MCF 10A (cell line): ENCODE measurements at places on chromosomes 7 and 10.

DNA sequence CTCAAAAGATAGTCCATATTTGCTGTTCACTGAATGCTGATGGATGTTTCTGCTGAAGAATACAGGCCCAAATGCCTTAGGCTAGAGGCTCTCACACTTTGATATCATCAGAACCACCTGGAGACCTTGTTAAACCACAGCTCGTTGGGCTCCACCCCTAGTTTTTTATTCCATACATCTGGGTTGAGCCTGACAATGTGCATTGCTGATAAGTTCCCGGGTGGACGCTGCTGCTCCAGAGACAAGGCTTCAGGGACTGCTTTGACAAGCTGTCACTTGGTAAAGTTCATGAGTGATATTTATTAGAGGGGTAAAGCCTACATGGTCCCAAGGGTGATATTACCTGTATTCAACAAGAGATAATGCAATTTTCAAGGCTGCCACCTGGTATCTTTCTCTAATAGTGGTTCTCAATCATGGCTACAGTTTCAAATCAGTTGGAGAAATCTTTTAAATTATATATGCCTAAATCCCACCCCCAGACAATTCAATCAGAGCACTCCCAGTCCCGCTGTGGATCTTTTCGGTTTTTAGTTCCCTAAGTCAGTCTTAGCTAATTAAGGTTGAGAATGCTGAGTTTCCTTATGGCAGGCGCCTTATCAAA is 107.1 kb upstream of the GSDME start:
- DNase-seq = no peak
- no peak overlapping the region for H3K4me3 ChIP-seq
- no peak overlapping the region for H3K27ac ChIP-seq

DNA sequence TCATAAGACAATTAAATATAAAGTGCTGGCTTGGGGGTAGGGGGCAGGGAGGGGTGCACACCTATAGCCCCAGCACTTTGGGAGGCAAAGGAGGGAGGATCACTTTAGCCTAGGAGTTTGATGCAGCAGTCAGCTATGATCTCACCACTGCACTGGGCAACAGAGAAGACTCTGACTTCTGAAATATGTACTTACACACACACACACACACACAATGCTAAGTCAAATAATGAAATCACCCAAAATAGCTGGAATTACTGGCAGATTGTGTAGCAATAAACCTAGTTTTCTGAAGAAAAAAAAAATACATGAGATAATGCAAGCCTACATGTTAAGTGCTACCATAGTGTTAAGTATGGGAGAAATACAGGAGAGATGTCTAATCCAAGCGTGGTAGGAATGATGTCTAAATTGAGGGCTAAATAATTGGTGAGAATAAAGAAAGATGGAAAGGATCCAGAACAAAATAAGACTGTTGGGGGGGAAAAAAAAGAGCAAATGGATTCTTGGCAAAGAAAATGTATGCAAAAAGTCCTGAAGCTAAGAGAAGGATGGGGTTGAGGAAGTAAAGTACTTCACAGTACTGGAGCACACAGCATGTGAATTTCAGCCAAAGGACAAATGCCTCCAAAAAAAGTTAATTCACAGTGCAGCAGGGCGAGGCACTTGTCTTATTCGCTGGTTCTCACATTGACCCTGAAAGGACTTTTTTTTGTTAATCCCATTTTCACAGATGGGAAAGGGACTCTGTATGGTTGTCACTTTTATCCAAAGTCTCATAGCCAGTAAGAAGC is 73.9 kb downstream of the IGF2BP3 start:
- H3K27ac ChIP-seq = no peak overlapping the region
- DNase-seq = no peak
- H3K36me3 ChIP-seq = no peaks in the 10 kb centered on the region
- H3K27me3 ChIP-seq = no peaks in the 10 kb centered on the region

GRCh38 chr7:34501156-34501555 is 156.9 kb upstream of the NPSR1 start:
- no peak for DNase-seq
- no peak overlapping the region for H3K27ac ChIP-seq
- H3K4me1 ChIP-seq = no peaks in the 10 kb centered on the region

- H3K36me3 ChIP-seq = no peaks in the 10 kb centered on the region
- peaks cover 3% of the 10 kb centered on the region for H3K4me1 ChIP-seq
- H3K4me3 ChIP-seq = no peak overlapping the region
- DNase-seq = no peak
Observed at GRCh38 chr10:126129026-126129425, 232.7 kb downstream of the FANK1 start.

DNA sequence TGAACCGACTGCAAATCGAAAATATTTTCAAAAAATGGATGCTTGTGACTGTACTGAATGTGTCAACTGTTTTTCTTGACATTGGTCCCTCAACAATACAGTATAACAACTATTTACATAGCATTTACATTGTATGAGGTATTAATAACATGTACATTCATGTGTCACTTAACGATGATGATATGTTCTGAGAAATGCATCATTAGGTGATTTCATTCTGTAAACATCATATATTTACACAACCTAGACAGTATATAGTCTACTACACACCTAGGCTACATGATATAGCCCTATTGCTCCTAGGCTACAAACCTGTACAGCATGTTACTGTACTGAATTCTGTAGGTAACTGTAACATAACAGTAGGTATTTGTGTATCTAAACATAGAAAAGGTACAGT is 39.7 kb downstream of the SIRT1 start:
- H3K4me1 ChIP-seq = no peaks in the 10 kb centered on the region
- H3K36me3 ChIP-seq = peaks cover 46% of the 10 kb centered on the region
- no peak overlapping the region for H3K27ac ChIP-seq
- H3K27me3 ChIP-seq = no peaks in the 10 kb centered on the region
- DNase-seq = no peak

- no peak overlapping the region for H3K4me3 ChIP-seq
- no peaks in the 10 kb centered on the region for H3K36me3 ChIP-seq
- H3K4me1 ChIP-seq = no peaks in the 10 kb centered on the region
- DNase-seq = peak; percentile 36
Observed at GRCh38 chr10:95728526-95728925, 27.4 kb upstream of the ENTPD1 start.

DNA sequence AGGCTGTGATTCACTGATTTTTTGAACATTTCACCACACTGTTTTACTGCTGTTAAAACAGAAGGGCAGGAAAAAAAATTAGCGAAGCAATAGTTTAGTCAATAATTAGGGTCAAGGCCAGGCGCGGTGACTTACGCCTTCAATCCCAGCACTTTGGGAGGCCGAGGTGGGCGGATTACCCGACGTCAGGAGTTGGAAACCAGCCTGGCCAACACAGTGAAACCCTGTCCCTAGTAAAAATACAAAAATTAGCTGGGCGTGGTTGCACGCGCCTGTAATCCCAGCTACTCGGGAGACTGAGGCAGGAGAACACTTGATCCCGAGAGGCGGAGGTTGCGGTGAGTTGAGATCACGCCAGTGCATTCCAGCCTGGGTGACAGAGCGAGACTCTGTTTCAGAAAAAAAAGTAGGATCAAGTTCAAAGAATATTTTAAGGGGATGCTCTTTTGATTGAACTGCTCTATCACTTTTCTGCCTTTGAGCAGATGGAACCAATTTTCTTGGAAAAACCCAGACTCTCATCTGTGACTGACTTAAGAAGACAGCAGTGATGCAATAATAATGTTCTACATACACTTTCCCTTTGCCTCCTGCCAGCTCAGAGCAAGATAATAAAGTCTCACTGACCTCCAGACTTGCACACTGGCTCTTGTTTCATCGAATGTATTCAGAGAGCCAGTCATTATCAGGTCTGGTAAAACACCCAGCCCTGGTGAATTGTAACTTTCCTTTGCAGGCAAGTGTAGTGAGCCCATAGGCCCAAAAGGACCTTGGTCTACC is 1.6 kb upstream of the PPA1 start:
- no peak overlapping the region for H3K27ac ChIP-seq
- no peaks in the 10 kb centered on the region for H3K27me3 ChIP-seq
- H3K4me1 ChIP-seq = peaks cover 19% of the 10 kb centered on the region
- no peak for DNase-seq
- peak overlapping the region; percentile 29 for H3K4me3 ChIP-seq

DNA sequence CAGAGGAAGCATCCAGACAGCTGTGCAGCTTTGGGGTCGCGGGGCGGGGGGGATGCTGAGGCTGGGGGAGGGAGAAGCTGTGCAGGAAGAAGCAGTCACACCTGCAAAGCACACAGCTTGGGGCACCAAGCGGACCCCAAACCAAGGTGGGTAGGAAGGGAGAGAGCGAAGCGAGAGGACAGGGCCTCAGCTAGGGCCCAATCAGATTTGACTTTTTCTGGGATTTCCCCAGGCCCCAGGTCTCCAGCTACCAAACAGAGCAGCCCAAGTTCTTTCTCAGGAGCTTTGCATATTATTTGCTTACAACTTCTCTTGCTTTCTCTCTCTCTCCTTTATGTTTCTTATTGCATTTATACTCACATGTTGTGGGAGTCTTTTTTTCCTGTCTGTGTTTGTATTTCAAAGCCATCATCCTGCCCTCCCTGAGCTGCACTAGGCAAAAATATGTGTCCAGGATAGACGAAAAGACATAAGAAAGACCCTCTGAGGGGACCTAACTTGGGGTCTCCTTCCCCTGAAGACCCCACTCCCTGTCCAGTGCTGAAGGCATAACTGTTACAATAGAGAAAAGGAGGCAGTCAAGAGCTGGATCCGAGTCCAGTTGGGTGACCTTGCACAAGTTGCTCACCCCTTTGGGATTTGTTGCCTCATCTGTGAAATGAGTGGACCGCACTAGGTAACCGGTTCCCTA is 50.6 kb upstream of the SMNDC1 start:
- no peaks in the 10 kb centered on the region for H3K27me3 ChIP-seq
- peaks cover 55% of the 10 kb centered on the region for H3K4me1 ChIP-seq
- no peak overlapping the region for H3K27ac ChIP-seq
- no peak overlapping the region for H3K4me3 ChIP-seq

GRCh38 chr7:3416453-3416852 is 115.4 kb downstream of the SDK1 start:
- H3K4me1 ChIP-seq = no peaks in the 10 kb centered on the region
- H3K4me3 ChIP-seq = no peak overlapping the region
- no peaks in the 10 kb centered on the region for H3K27me3 ChIP-seq

- H3K4me3 ChIP-seq = peak overlapping the region; percentile 84
- H3K4me1 ChIP-seq = peaks cover 6% of the 10 kb centered on the region
- H3K27me3 ChIP-seq = no peaks in the 10 kb centered on the region
- no peak for DNase-seq
- peaks cover 41% of the 10 kb centered on the region for H3K36me3 ChIP-seq
Observed at GRCh38 chr7:100080907-100081534, 502 bp downstream of the ZNF3 start.

DNA sequence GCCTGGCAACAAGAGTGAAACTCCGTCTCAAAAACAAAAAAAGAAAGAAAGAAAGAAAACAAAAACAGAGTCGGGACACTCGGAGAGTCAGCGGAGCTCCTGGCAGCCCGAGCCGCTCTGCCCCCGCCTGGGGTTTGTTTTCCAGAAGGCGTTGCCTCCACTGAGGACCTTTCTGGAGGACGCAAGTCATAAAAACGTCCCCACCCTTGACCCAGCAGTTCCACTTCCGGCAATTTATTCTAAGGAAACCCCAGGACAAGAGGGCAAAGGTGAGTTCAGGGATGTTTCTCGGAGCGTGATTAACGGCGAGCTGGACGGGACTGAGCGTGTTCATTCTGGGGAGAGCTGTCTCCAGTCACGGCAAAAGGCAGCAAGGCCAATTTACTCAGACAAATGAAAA is 27.0 kb upstream of the SUN1 start:
- DNase-seq = no peak
- no peak overlapping the region for H3K27ac ChIP-seq
- no peak overlapping the region for H3K4me3 ChIP-seq
- no peaks in the 10 kb centered on the region for H3K4me1 ChIP-seq
- no peaks in the 10 kb centered on the region for H3K36me3 ChIP-seq

GRCh38 chr10:11011984-11012383 is 5.7 kb upstream of the CELF2 start:
- no peaks in the 10 kb centered on the region for H3K36me3 ChIP-seq
- H3K27me3 ChIP-seq = no peaks in the 10 kb centered on the region
- no peak overlapping the region for H3K27ac ChIP-seq

DNA sequence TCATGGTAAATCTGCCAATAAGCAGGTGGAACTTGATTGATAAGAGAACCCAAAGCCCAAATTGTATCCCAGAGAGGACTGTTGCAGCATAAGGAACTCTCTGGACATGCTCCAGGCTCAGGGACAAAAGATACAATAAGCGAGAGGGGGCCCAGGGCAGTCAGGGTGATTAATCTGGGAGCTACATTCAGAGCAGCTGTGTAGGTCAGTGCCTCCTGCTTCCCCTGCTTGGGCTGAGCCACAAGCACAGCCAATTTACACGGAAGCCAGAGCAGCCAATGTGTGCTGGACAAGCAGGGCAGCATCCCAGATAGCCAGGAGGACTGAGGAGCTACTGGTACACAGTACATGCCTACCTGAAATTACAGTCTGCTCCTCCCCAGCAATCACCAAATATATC is 24.2 kb downstream of the MYPN start:
- no peak for DNase-seq
- no peaks in the 10 kb centered on the region for H3K27me3 ChIP-seq
- no peak overlapping the region for H3K4me3 ChIP-seq
- peaks cover 12% of the 10 kb centered on the region for H3K4me1 ChIP-seq

DNA sequence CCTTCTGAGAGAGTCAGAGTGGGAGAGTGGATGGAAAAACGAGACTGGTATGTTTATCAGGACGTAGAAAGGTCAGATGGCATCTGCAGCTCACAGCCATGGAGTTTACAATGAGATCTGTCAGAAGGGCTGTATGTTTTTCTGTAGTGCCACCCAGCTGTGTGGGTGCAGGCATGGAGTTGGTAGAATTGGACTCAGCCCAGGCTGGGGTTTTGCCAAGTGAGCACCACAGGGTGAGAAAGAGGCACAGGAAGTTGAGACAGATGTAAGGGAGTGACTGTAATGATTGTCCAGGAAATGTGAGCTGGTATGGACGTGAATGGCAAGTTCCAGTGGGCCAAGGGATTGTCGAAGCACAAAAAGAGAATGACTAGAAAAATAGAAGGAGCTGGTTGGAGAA is 9.1 kb upstream of the ZYX start:
- peaks cover 6% of the 10 kb centered on the region for H3K36me3 ChIP-seq
- no peaks in the 10 kb centered on the region for H3K27me3 ChIP-seq
- DNase-seq = peak; percentile 96
- H3K4me1 ChIP-seq = peaks cover 37% of the 10 kb centered on the region
- H3K4me3 ChIP-seq = no peak overlapping the region

DNA sequence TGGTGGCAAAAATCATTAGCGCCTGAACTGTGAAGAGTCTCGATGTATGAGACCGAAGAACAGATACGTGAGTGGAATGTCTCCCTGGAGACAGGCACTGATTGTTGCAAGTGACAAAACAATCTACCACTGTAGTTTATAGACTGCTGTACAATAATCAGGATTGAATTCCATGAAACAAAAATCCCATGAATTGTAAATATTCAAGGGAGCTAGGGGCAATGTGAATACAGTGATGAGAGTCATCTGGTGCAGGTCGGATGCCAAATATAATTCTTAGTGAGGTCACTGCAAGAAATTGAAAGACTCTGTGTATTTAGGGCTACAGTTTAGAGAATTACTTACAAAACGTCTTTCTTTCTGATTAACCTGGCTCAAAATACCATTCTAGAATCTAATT is 594.4 kb upstream of the VSTM2A start:
- no peaks in the 10 kb centered on the region for H3K36me3 ChIP-seq
- H3K4me3 ChIP-seq = no peak overlapping the region
- no peaks in the 10 kb centered on the region for H3K4me1 ChIP-seq
- no peak overlapping the region for H3K27ac ChIP-seq
